ENCODE measurements at places on chromosomes 5 and 9. TPM values are rescaled to one million over a fixed set of nuclear protein-coding genes. Genes with fewer than 3 reads are reported as not detected.

- no peaks in the 10 kb centered on the region for H3K27me3 ChIP-seq
- peaks cover 5% of the 10 kb centered on the region for H3K4me1 ChIP-seq
- DNase-seq: no peak
- H3K27ac ChIP-seq: no peak overlapping the region
- H3K4me3 ChIP-seq: no peak overlapping the region
Measured at GRCh38 chr9:32423371-32423770, 38.9 kb downstream of the ACO1 start.

GRCh38 chr9:101907466-101907865, 169.0 kb upstream of the GRIN3A start:
- H3K27ac ChIP-seq: no peak overlapping the region
- H3K36me3 ChIP-seq: no peaks in the 10 kb centered on the region
- no peak overlapping the region for H3K4me3 ChIP-seq
- H3K4me1 ChIP-seq: no peaks in the 10 kb centered on the region
- no peak for DNase-seq

- H3K36me3 ChIP-seq: no peaks in the 10 kb centered on the region
- H3K27me3 ChIP-seq: no peaks in the 10 kb centered on the region
- H3K27ac ChIP-seq: no peak overlapping the region
- DNase-seq: peak; percentile 95
Measured at GRCh38 chr9:134449180-134449916, 123.1 kb downstream of the RXRA start.

DNA sequence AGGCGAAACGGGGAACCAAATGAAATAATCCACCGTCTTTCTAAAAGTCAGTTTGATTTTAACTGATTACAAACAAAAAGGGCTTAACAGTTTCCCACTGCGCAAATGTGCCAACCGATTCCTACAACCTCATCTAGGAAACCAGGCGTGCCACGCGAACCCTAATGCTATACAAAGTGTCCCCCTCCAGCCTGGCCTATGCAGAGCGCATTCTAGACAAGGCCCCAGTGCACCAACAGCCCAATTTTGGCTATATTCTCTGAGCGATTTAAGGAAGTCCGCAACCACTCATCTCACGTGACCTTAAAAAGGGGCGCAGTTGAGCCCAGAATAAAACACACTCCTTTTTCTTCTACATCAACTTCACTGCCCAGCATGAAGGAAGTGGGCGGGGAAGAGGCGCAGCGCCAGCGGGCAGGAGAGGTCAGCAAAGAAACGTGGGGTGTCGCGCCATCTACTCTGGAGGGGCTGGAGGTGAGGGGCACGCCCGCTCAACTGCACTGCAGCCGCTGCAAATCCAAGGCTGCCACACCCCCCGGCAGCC, 779 bp downstream of the FAM13B start:
- peak; percentile 77 for DNase-seq
- H3K4me3 ChIP-seq: peak overlapping the region; percentile 79
- peaks cover 48% of the 10 kb centered on the region for H3K4me1 ChIP-seq
- H3K36me3 ChIP-seq: no peaks in the 10 kb centered on the region

Gene NME5
- total RNA-seq: 3.4 TPM

DNA sequence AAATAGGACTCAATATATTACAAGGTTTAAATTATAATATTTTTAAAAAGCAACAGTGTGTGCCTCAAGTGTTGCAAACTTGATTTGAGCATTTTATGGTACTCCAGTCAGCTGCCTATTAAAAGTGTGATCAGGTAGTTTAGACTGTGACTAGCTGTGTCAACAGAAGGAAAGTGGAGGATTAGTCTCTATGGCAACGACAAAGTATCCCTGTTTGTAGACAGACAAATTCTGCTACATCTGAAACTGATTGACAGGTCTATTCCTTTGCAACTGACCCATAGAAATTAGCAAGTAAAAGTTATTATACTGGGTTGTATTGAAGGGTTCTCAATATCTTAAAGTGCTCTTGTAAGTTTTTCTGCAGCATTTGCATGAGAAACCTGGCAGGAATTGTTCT, 249.8 kb upstream of the ARRDC3 start:
- H3K4me1 ChIP-seq: no peaks in the 10 kb centered on the region
- H3K4me3 ChIP-seq: no peak overlapping the region
- no peak overlapping the region for H3K27ac ChIP-seq
- no peaks in the 10 kb centered on the region for H3K36me3 ChIP-seq

- no peak for DNase-seq
- no peaks in the 10 kb centered on the region for H3K27me3 ChIP-seq
- no peaks in the 10 kb centered on the region for H3K36me3 ChIP-seq
- H3K4me3 ChIP-seq: no peak overlapping the region
- peaks cover 6% of the 10 kb centered on the region for H3K4me1 ChIP-seq
- no peak overlapping the region for H3K27ac ChIP-seq
Measured at GRCh38 chr5:108271127-108271526, 110.8 kb downstream of the FBXL17 start.

- no peak overlapping the region for H3K27ac ChIP-seq
- H3K36me3 ChIP-seq: no peaks in the 10 kb centered on the region
- H3K4me1 ChIP-seq: peaks cover 11% of the 10 kb centered on the region
- H3K27me3 ChIP-seq: peaks cover under 1% of the 10 kb centered on the region
Measured at GRCh38 chr5:64160201-64160600, 5.4 kb upstream of the RNF180 start.

Gene GRIA1
- total RNA-seq: not detected

DNA sequence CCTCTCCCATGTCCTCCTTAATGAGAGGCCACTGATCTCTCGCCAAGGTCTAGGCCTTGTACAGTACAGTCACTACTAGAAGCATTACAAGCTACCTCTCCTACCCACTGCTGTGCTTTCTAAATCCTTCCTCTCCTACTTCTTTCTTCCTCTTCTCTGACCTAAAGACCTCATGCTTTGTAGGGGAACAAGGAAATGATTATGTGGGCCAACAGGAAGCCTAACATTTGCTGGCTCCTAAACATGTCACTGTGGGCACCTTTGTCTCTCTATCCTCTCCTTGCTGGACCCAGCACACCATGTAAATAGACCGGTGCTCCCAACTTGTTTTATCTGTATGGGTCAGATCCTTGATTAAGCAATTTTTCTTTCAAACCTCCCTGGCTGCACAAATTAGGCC, 16.7 kb downstream of the SLC28A3 start:
- H3K4me1 ChIP-seq: no peaks in the 10 kb centered on the region
- H3K36me3 ChIP-seq: no peaks in the 10 kb centered on the region
- H3K27ac ChIP-seq: no peak overlapping the region
- DNase-seq: no peak
- no peaks in the 10 kb centered on the region for H3K27me3 ChIP-seq

Gene DAB2IP
- 103 TPM for total RNA-seq

Gene STOML2
- 130 TPM for total RNA-seq

DNA sequence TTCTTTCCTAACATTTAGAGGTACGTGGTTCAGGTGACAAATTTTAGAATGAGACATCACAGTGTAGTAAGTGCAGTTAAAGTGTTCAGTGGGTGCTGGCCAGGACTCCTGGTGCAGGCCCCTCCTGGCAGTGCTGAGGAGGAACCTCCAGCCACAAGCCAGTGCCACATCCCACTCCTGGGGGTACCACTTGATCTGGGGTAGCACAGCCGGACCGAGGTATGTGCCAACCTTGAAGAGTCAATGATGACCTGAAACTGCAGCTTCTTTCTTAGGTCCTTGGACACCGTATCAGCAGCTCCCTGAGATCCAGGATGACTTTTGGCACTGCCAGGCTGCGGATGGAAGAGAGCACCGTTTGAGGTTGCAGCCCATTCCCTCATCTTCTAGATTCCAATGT, 310.4 kb upstream of the IRX4 start:
- H3K27ac ChIP-seq: no peak overlapping the region
- peaks cover 4% of the 10 kb centered on the region for H3K27me3 ChIP-seq
- H3K4me1 ChIP-seq: no peaks in the 10 kb centered on the region
- no peak overlapping the region for H3K4me3 ChIP-seq

GRCh38 chr5:165616490-165617405, 2111.3 kb downstream of the MAT2B start:
- H3K27ac ChIP-seq: no peak overlapping the region
- H3K36me3 ChIP-seq: no peaks in the 10 kb centered on the region
- H3K27me3 ChIP-seq: no peaks in the 10 kb centered on the region
- no peak for DNase-seq
- H3K4me1 ChIP-seq: no peaks in the 10 kb centered on the region

DNA sequence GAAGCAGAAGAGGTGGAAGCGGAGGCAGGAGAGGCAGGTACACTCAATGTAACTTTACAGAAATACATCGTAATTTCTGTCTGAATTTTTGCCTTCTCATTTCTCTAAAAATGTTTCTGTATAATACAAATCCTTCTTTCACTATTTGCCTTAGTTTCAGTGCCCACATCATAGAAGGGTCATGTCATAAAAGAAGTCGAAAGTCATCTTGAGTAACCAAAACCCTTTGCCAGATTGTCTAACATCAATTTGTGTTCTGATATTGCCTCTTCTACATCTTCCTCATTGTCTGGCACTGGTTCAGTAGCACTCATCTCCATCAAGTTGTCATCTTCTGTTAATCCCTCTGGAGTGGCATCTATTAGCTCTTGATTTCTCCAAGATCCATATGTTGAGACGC, 6.2 kb upstream of the CYFIP2 start:
- no peaks in the 10 kb centered on the region for H3K36me3 ChIP-seq
- no peaks in the 10 kb centered on the region for H3K27me3 ChIP-seq

- H3K4me3 ChIP-seq: no peak overlapping the region
- H3K4me1 ChIP-seq: no peaks in the 10 kb centered on the region
- H3K27me3 ChIP-seq: no peaks in the 10 kb centered on the region
- no peak overlapping the region for H3K27ac ChIP-seq
- DNase-seq: no peak
Measured at GRCh38 chr5:153480401-153480800, 10.1 kb upstream of the GRIA1 start.

- no peak for DNase-seq
- no peak overlapping the region for H3K27ac ChIP-seq
- H3K4me1 ChIP-seq: no peaks in the 10 kb centered on the region
- no peaks in the 10 kb centered on the region for H3K36me3 ChIP-seq
- H3K4me3 ChIP-seq: no peak overlapping the region
Measured at GRCh38 chr5:96426831-96427230, 6.2 kb downstream of the PCSK1 start.

DNA sequence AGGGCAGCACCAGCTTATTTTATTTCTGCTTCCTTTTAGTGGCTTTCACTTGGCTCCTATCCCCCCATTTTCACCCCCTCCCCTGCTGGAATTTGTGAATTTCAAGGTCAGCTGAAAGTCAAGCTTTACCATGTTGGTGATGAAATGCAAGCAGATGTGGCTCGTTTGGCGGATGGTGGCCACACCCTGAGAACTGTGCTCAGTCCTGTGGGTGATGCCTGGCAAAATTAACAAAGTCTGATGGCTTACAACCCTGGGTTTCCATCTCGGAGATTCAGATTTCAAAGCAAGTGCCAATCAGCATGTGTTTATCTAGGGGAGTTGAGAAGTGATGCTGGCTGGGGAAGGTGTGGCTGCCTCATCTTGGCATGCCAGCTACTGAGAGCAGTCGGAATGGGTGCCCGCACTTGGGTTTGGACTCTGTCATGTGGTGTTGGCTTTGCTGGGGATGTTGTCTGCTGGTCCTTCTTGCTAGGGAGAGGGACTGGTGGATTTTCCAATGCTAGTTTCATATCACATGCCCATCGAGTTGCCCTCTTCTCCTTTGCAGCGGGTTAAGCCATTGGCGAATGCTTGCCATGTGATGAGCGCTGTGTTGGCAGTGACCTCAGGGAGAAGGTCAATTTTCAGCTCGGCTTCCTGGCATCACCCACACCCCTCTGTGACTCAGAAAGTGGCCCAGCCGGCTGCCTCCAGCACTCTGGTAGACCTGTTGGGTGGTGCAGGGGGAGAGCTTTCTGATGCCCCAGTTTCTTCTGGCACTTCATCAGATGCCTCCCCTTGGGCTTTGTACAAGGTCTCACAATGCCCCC, 77.0 kb upstream of the PITX1 start:
- no peak overlapping the region for H3K27ac ChIP-seq
- H3K4me3 ChIP-seq: no peak overlapping the region
- no peak for DNase-seq
- no peaks in the 10 kb centered on the region for H3K36me3 ChIP-seq
- no peaks in the 10 kb centered on the region for H3K27me3 ChIP-seq

Gene IFNA2
- not detected for total RNA-seq

Gene OR1Q1
- not detected for total RNA-seq

DNA sequence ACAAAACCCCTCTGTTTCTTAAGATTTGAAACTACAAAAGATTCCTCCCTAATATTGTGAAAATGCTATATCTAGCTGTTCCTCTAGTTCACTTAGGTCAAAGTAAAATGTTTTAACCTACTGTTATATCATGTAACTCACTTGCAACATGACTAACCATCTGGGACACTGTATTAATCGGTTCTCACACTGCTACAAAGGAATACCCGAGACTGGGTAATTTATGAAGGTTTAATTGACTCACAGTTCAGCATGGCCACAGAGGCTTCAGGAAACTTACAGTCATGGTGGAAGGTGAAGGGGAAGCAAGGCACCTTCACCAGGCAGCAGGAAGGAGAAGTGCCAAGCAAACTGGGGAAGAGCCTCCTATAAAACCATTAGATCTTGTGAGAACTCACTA, 34.7 kb downstream of the DIMT1 start:
- no peaks in the 10 kb centered on the region for H3K27me3 ChIP-seq
- H3K4me3 ChIP-seq: no peak overlapping the region
- no peak for DNase-seq
- H3K4me1 ChIP-seq: no peaks in the 10 kb centered on the region
- H3K27ac ChIP-seq: no peak overlapping the region

GRCh38 chr5:37133939-37134338, 115.2 kb downstream of the CPLANE1 start:
- no peak overlapping the region for H3K27ac ChIP-seq
- H3K4me3 ChIP-seq: no peak overlapping the region
- H3K4me1 ChIP-seq: no peaks in the 10 kb centered on the region
- peaks cover 58% of the 10 kb centered on the region for H3K36me3 ChIP-seq
- H3K27me3 ChIP-seq: no peaks in the 10 kb centered on the region

- no peaks in the 10 kb centered on the region for H3K36me3 ChIP-seq
- H3K4me1 ChIP-seq: peaks cover 38% of the 10 kb centered on the region
- H3K27me3 ChIP-seq: no peaks in the 10 kb centered on the region
- H3K4me3 ChIP-seq: peak overlapping the region; percentile 83
- peak overlapping the region; percentile 81 for H3K27ac ChIP-seq
Measured at GRCh38 chr5:103258957-103259704, 568 bp downstream of the MACIR start.

GRCh38 chr5:54743581-54743980, 226.0 kb downstream of the SNX18 start:
- H3K4me1 ChIP-seq: peaks cover 43% of the 10 kb centered on the region
- no peak overlapping the region for H3K4me3 ChIP-seq
- no peaks in the 10 kb centered on the region for H3K36me3 ChIP-seq
- peak overlapping the region; percentile 54 for H3K27ac ChIP-seq

Gene SVEP1
- total RNA-seq: 34.4 TPM

DNA sequence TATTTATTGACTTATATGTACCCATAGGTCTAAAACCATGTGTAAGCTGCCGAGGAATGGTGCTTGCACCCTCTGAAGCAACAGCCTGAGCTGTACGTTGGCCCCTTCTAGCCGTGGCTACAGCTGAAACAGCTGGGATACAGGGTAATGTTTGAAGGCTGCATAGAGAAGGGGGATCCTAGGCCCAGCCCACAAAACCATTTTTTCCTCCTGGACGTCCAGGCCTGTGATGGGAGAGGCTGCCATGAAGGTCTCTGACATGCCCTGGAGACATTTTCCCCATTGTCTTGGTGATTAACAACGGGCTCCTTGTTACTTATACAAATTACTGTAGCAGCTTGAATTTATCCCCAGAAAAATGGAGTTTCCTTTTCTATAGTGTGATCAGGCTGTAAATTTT, 244.7 kb downstream of the COMMD10 start:
- no peak overlapping the region for H3K27ac ChIP-seq
- no peak for DNase-seq
- H3K27me3 ChIP-seq: no peaks in the 10 kb centered on the region
- peaks cover 9% of the 10 kb centered on the region for H3K36me3 ChIP-seq
- no peaks in the 10 kb centered on the region for H3K4me1 ChIP-seq

GRCh38 chr5:65903581-65903980, 22.8 kb upstream of the ERBIN start:
- no peaks in the 10 kb centered on the region for H3K4me1 ChIP-seq
- DNase-seq: no peak
- no peaks in the 10 kb centered on the region for H3K36me3 ChIP-seq
- H3K4me3 ChIP-seq: no peak overlapping the region

Data from heart left ventricle (tissue), 16 donors.